ENCODE measurements at places on chromosomes 1 and 21.

DNA sequence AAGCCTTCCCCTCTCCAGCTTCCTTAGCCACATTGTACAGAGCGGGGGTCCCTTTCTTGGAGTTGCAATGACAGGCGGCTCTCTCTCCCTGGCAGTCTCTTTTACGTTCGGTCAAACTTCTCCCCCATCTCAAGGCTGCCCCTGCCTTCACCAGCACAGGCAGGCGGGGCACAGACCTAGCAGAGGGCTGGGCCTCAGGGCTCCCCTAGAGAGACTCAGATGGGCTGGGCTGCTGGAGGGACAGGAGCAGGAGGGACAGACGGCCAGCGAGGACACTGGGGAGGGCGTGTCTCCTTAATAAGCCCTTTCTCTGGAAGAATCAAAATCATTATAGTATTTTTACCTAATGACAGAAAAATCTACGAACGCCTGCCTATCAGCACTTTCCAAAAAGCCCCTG lies 79.6 kb downstream of the CASZ1 start:
- no peak for DNase-seq

GRCh38 chr1:229989591-229990248 lies 77.3 kb upstream of the GALNT2 start:
- no peak for DNase-seq

DNA sequence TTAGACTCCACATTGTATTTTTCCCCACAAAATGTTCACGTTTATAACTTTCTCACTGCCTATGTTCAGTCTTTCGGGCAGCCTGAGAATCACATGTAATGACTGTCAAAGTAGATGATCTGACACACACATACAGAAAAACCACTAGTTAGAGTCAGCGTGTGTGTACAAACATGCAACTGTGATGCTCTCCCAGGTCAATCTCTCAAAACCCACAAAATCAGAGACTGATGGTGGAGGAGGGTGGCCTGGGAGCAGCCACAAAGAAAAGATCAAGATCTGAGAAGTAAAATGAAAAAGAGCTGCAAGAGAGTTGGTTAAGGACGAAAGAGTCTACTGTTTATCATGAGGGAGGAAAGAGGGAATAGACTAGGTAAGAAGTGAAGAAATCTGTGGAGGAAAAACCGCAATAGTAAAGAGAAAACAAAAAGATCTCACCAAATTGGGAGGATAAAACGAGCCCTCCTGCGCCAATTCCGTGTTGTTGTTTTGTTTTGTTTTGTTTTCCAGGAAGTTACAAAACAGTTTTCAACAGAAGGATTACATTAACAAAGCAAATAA lies 2.3 kb downstream of the EGLN1 start:
- no peak for DNase-seq

GRCh38 chr1:5927506-5928370 lies 64.5 kb downstream of the NPHP4 start:
- DNase-seq: no peak

GRCh38 chr1:114107474-114108435 lies 45.9 kb downstream of the SYT6 start:
- no peak for DNase-seq

- no peak for DNase-seq
Observed at GRCh38 chr1:109299558-109300343, 7.1 kb downstream of the MYBPHL start.

DNA sequence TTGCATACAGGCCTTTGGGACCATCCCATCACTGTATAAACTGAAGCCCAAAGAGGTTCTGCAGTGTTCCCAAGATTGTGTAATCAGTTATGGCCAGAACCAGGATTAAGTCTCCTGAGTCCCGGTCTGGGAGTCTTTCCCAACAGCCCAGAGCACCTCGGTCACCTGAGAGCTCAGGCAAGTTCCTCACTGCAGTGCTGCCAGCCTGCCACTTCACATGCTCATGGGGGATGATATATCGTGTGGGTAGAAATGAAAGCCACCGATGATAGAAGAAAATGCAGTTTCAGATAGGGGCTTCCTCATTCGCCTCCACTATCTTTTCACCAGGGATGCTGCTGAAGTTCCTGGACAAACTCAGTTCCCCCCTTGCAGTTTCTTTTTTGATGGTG lies 30.4 kb downstream of the FHAD1 start:
- no peak for DNase-seq

- no peak for DNase-seq
Observed at GRCh38 chr1:19199969-19200604, 10.0 kb downstream of the UBR4 start.

DNA sequence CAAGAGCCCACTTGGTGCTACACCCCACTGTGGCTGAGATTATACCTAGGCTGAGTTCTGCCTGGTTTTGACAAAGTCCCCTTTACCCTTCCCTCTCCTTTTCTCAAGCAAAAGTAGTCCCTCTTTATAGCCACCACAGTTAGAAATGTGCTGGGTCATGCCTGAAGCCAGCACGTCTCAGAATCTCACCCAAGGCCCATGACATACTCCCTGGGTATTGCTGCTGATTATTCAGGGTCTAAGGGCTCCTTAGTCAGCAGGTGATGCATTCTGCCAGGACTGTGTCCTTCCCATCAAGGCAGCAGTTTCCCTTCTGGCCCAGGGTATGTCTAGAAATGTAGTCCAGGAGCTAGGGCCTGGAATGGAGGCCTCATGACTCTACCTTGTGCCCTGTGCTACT lies 67.3 kb upstream of the COX20 start:
- DNase-seq: no peak

DNA sequence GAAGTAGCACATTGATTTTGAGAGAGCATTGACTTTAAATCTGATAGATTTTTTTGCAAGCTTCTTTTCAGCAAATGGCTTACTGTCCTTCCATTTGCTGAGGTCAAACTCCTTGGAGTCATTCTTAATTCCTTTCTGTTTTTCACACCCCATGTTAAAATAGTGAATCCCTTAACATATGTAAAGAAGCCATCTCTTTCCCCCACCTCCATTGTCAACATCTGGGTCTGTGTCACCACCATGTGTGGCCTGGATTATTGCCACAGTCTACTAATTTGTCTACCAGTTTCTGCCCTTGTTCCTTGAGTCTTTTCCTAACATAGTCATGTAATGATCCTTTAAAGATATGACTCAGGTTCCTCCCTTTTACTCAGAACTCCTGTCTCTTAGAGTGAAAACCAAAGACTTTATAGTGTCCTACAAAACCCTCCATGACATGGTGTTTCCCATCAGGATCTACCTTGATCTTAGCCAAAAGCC lies 104.7 kb downstream of the ST6GALNAC3 start:
- DNase-seq: no peak

GRCh38 chr1:218804014-218804785 lies 369.5 kb upstream of the LYPLAL1 start:
- DNase-seq: no peak
